ENCODE measurements at places on chromosomes 13 and 19.

DNA sequence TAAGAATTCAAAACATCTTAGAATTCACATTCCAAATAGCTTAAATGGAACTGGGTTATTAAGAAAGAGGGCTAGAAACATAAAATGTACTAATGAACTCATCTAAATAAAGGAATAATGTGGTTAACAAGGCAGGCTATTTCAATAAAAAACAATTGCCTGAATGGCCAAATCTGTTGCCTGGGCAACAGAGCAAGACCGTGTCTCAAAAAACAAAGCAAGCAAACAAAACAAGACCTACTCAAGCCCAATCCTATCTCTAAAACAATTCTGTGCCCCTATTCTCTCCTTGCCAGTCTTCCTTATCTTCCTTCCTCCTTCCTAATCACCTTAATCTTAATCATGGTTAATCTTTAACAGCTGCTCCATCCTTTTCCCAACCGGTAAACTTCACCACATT lies 12.1 kb downstream of the IGFL1 start:
- DNase-seq: no peak

DNA sequence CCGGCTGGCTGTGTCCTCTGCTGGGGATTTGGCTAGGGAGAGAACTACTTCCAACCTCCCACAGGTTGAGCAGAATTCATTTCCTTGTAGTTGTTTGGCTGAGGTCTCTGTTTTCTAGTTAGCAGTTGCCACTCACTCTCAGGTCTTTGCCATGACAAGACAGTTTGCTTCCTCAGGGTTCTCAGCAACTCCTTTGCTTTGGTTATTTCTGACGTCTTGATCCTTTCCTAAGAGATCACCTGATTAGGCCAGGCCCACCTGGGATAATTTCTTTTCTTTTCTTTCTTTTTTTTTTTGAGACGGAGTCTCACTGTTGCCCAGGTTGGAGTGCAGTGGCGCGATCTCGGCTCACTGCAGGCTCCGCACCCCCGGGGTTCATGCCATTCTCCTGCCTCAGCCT lies 9.4 kb upstream of the CACNG8 start:
- no peak for DNase-seq

GRCh38 chr19:14868497-14868896 lies 17.4 kb downstream of the OR7A17 start:
- no peak for DNase-seq

GRCh38 chr13:110555601-110556223 lies 5.8 kb downstream of the RAB20 start:
- no peak for DNase-seq

DNA sequence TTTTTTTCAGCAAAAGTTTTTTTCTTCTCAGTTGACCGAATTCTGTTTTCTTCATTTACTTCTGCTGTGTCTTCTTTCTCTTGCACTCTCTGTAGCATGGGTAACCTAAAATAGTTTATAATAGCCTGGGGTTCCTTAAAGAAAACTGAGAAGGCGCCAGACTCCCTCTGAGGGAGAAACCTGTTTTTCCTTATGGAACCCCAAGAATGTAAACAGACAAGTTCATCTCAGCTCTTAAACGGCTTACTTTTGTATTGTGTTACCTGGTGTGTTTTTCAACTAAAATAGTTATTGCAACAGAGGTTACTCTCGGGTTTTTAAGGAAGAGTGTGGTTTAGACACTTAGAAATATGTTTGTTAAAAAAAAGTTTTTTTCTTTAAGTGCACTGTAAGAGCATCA lies 23.8 kb upstream of the TM9SF2 start:
- DNase-seq: no peak

DNA sequence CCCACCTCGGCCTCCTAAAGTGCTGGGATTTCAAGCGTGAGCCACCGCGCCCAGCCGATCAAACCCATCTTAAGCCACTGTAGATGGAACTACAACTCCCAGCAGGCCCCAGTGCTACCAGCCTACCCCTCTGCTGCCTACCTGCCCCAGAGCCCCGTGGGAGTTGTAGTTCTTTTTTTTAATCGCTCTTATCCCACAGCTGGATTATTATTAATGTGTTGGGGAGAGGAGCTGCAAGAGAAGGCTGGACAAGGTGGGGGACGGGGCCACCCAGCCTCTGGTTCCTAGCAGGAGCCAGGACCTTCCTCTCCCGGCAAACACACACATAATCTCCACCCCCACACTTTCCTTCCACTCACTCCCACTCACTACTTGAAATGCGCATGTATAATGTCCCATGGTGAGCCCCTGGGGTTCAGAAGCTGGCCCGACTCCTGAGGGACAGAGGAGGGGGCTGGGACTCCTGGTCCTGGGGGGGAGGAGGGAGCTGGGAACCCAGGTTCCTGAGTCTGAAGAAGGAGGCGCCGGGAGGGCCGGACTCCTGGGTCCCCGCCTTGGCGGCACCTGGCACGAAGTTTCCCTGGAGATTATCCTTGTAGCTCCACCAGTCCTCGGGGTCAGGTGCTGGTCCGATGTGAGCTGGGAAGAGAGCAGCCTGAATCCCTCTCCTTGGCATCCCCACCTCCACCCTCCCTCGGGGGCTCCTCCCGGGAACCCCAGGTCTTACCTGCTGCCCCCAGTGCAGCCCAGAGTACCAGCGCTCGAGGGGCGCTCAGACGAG lies 958 bp downstream of the CA11 start:
- no peak for DNase-seq

DNA sequence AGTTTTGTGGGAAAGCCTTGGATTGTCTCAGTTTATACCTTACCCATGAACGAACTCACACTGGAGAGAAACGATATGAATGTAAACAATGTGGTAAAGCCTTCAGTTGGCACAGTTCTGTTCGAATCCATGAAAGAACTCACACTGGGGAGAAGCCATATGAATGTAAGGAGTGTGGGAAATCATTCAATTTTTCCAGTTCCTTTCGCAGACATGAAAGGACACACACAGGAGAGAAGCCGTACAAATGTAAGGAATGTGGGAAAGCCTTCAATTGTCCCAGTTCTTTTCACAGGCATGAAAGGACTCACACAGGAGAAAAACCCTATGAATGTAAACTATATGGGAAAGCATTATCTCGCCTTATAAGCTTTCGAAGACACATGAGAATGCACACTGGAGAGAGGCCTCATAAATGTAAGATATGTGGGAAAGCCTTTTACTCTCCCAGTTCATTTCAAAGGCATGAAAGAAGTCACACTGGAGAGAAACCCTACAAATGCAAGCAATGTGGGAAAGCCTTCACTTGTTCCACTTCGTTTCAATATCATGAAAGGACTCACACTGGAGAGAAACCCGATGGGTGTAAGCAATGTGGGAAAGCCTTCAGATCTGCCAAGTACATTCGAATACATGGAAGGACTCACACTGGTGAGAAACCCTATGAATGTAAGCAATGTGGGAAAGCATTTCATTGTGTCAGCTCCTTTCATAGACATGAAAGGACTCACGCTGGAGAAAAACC lies 7.5 kb upstream of the ZNF440 start:
- DNase-seq: no peak

- no peak for DNase-seq
Measured at GRCh38 chr13:20796791-20797508, 23.2 kb upstream of the EEF1AKMT1 start.

DNA sequence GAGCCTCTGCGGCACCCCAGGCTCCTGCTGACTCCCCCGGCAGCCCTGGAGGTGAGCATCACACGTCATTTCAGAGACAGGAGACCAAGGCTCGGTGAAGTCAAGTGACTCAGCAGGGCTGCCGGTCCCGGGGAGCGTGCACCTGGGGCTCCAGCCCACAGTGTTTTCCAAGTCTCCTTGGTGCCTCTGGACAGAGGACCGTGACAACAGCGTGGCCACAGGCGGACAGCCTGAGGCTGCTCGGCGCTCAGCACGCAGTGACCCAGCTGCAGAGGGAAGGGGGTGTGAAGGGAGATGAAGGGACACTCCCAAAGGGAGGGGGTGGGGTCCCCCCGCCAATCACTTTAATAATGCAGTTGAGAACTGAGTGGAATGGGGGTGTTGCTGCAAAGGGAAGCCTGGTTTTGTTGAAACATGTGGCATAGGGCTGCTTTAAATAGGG lies 17.5 kb upstream of the ASPDH start:
- no peak for DNase-seq

DNA sequence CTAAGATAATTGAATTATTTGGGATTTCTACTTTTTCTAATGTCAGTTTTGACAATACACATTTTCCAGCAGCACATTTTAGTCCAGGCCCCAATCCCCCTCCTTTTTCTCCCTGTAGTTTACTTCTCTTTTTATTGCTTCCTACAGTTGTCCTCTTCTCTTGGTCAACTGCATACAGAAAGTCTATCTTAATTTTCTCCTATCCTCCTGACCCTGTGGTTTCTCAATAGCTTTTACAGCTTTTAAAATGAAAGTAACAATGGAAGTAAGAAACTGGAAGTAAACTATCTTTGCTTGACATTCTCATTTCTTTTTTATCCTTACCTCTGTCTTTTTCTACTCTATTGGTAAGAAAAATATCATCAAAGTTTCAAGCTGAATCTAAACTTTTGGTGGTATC lies 106.5 kb upstream of the OXGR1 start:
- no peak for DNase-seq

GRCh38 chr13:82092312-82092711 lies 1751.4 kb upstream of the SPRY2 start:
- no peak for DNase-seq
